Right lobe of liver (tissue), 6 donors: ENCODE measurements at places on chromosomes 3 and 15. TPM values are rescaled to one million over a fixed set of nuclear protein-coding genes. Genes with fewer than 3 reads are reported as not detected.

Gene FBXO40
- not detected for total RNA-seq

Gene GPR160
- total RNA-seq: 4.2 TPM

Gene SSR3
- 73.6 TPM for total RNA-seq

Gene GRK7
- 0.06 TPM for total RNA-seq

Gene FAM43A
- total RNA-seq: 5.3 TPM

Gene VPS18
- 15.1 TPM for total RNA-seq

Gene C3orf49
- not detected for total RNA-seq

Gene SLC12A1
- 2.1 TPM for total RNA-seq

Gene TRH
- total RNA-seq: not detected

Gene CD276
- total RNA-seq: 28.7 TPM

Gene WDR72
- 24.7 TPM for total RNA-seq

Gene MITF
- 3.9 TPM for total RNA-seq

Gene DLEC1
- 0.18 TPM for total RNA-seq

Gene BTD
- total RNA-seq: 59.9 TPM

Gene SPATA12
- not detected for total RNA-seq

Gene CCNDBP1
- total RNA-seq: 22.6 TPM

Gene CXCR6
- total RNA-seq: not detected

Gene STRIT1
- total RNA-seq: 0.31 TPM

Gene CDCP1
- total RNA-seq: 2.7 TPM

Gene VGLL3
- 1.4 TPM for total RNA-seq

Gene PSTPIP1
- total RNA-seq: 2.6 TPM

Gene PP2D1
- total RNA-seq: not detected

Gene CLDND1
- total RNA-seq: 34.4 TPM

Gene CATSPER2
- 0.81 TPM for total RNA-seq

Gene C3orf20
- not detected for total RNA-seq

Gene IL12A
- total RNA-seq: not detected

Gene SH2D7
- not detected for total RNA-seq

Gene SLC25A38
- 20.9 TPM for total RNA-seq

Gene HEG1
- 3.5 TPM for total RNA-seq
